Prostate gland (tissue), 2 donors: ENCODE measurements at places on chromosomes 3 and 15. TPM values are rescaled to one million over a fixed set of nuclear protein-coding genes. Genes with fewer than 3 reads are reported as not detected.

GRCh38 chr3:173732237-173732636 is 334.7 kb downstream of the NLGN1 start:
- no peak overlapping the region for H3K4me3 ChIP-seq
- H3K36me3 ChIP-seq = no peaks in the 10 kb centered on the region
- no peaks in the 10 kb centered on the region for H3K27me3 ChIP-seq
- H3K4me1 ChIP-seq = no peaks in the 10 kb centered on the region

DNA sequence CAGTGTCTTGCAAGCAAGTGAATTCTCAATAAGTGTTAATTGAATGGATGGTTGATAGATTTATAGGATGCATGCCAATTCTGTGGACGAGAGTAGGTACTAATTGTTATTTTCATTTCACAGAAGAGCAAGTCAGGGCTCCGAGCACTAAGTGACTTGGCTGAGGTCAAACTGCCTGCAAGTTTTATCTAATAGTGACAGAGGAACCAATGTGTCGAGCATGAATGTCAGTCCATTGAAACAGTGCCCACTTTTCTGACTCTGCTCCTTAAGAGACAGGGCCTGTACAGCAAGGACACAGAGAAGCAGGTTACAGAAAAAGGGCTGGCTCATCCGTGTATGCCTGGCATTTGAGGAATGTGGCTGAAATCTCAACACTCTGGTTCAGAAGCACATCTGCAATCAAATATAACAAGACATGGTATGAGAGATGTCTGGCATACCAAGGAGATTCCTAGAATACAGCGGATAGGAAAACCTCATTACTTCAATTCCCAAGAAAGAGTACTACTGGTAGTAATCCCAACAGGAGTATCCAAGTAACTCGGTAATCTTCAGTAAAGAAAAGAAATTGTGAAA is 6.0 kb upstream of the B3GNT5 start:
- H3K36me3 ChIP-seq = no peaks in the 10 kb centered on the region
- H3K4me3 ChIP-seq = no peak overlapping the region
- H3K27me3 ChIP-seq = no peaks in the 10 kb centered on the region
- H3K4me1 ChIP-seq = no peaks in the 10 kb centered on the region
- no peak for DNase-seq

GRCh38 chr15:98729446-98730042 is 81.2 kb downstream of the IGF1R start:
- DNase-seq = no peak
- H3K4me3 ChIP-seq = no peak overlapping the region
- no peaks in the 10 kb centered on the region for H3K36me3 ChIP-seq
- H3K4me1 ChIP-seq = peaks cover 28% of the 10 kb centered on the region

- no peaks in the 10 kb centered on the region for H3K27me3 ChIP-seq
- H3K36me3 ChIP-seq = no peaks in the 10 kb centered on the region
- no peaks in the 10 kb centered on the region for H3K4me1 ChIP-seq
- H3K27ac ChIP-seq = no peak overlapping the region
- no peak for DNase-seq
Observed at GRCh38 chr3:15572138-15572537, 29.2 kb downstream of the HACL1 start.

GRCh38 chr15:47890397-47891150 is 173.3 kb downstream of the SEMA6D start:
- no peaks in the 10 kb centered on the region for H3K27me3 ChIP-seq
- no peaks in the 10 kb centered on the region for H3K36me3 ChIP-seq
- DNase-seq = no peak
- H3K27ac ChIP-seq = no peak overlapping the region
- no peak overlapping the region for H3K4me3 ChIP-seq
- no peaks in the 10 kb centered on the region for H3K4me1 ChIP-seq

- H3K4me3 ChIP-seq = no peak overlapping the region
- no peak for DNase-seq
- H3K27ac ChIP-seq = no peak overlapping the region
- H3K27me3 ChIP-seq = no peaks in the 10 kb centered on the region
- H3K4me1 ChIP-seq = no peaks in the 10 kb centered on the region
- no peaks in the 10 kb centered on the region for H3K36me3 ChIP-seq
Observed at GRCh38 chr3:73536336-73536895, 88.3 kb downstream of the PDZRN3 start.

GRCh38 chr3:125602752-125603649 is 7.7 kb upstream of the OSBPL11 start:
- DNase-seq = no peak
- no peaks in the 10 kb centered on the region for H3K27me3 ChIP-seq
- H3K36me3 ChIP-seq = no peaks in the 10 kb centered on the region

DNA sequence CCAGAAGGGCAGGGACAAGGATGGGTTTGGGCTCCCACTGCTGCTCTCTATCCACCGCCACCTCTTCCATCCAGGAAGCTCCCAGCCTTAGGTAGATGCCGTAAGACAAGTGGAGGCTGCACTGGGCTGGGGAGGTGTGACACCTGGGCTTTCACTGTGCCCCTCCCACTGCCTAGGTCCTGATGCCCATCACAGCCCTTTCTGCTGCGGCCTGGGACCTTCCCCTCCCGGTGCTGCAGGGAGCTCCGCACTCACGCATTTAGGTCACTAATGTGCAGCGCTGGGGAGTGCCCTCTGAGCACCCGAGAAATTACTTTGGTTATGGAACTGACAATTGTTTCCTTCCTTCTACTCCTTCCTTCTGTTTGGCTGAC is 850 bp downstream of the LTF start:
- H3K27me3 ChIP-seq = peaks cover 7% of the 10 kb centered on the region
- DNase-seq = no peak
- no peaks in the 10 kb centered on the region for H3K4me1 ChIP-seq
- no peaks in the 10 kb centered on the region for H3K36me3 ChIP-seq
- H3K4me3 ChIP-seq = no peak overlapping the region
- no peak overlapping the region for H3K27ac ChIP-seq

DNA sequence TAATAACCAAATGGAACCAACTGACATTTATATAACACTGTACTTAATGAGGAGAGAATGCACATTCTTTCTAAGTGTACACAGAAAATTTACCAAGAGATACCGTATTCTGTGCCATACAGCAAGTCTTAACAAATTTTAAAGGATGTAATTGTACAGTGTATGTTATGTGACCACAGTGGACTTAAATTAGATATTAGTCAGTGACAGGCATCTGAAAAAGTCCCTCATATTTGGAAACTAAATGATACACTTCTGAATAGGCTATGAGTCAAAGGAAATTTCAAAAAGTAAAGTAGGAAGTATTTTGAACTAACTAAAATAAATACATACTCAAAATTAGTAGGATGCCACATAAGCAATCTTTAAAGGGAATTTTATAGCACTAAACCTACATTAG is 59.6 kb upstream of the P3H2 start:
- H3K4me3 ChIP-seq = no peak overlapping the region
- no peak for DNase-seq
- no peaks in the 10 kb centered on the region for H3K4me1 ChIP-seq
- H3K27ac ChIP-seq = no peak overlapping the region
- H3K36me3 ChIP-seq = no peaks in the 10 kb centered on the region

DNA sequence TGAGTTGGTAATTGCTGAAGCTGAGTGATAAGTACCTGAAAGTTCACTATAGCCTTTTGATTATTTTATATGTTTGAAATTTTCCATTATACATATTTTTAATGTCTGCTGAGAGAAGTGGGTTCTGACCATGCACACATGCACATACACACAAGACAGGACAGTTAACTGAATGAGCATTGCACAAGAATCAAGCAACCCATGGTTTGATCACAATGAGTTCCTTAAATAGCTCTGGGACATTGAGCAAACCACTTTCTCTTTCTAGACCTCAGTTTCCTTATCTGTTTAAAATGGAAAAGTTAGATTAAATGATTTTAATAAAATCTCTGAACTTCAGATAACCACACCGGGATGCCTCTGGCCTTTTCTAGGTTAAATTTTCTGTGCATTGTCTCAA is 26.7 kb downstream of the SNTN start:
- no peak overlapping the region for H3K4me3 ChIP-seq
- H3K27me3 ChIP-seq = no peaks in the 10 kb centered on the region
- no peak overlapping the region for H3K27ac ChIP-seq
- H3K4me1 ChIP-seq = no peaks in the 10 kb centered on the region
- no peaks in the 10 kb centered on the region for H3K36me3 ChIP-seq

GRCh38 chr3:94394885-94395284 is 332.0 kb downstream of the NSUN3 start:
- H3K27ac ChIP-seq = no peak overlapping the region
- H3K36me3 ChIP-seq = no peaks in the 10 kb centered on the region
- no peaks in the 10 kb centered on the region for H3K4me1 ChIP-seq
- no peaks in the 10 kb centered on the region for H3K27me3 ChIP-seq

DNA sequence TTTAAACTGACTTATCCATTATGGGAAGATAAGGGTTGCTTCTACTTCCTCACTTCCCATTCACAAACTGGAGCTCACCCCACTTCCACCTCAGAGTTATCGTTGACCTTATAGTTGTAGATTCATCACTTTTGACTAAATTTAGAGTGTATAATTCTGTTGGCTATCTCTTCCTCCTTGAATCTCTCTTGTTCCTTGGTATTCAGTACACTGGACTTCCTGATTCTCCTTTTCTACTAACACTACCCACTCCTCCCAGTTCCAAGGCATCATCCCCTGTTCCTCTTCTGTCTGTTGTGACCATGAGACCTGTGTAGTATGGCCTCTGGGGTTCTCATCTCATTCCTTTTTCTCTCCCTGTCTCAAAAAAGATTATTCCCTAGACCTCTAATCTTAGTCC is 5.9 kb upstream of the GPR87 start:
- H3K27me3 ChIP-seq = no peaks in the 10 kb centered on the region
- H3K4me1 ChIP-seq = no peaks in the 10 kb centered on the region
- H3K36me3 ChIP-seq = no peaks in the 10 kb centered on the region

DNA sequence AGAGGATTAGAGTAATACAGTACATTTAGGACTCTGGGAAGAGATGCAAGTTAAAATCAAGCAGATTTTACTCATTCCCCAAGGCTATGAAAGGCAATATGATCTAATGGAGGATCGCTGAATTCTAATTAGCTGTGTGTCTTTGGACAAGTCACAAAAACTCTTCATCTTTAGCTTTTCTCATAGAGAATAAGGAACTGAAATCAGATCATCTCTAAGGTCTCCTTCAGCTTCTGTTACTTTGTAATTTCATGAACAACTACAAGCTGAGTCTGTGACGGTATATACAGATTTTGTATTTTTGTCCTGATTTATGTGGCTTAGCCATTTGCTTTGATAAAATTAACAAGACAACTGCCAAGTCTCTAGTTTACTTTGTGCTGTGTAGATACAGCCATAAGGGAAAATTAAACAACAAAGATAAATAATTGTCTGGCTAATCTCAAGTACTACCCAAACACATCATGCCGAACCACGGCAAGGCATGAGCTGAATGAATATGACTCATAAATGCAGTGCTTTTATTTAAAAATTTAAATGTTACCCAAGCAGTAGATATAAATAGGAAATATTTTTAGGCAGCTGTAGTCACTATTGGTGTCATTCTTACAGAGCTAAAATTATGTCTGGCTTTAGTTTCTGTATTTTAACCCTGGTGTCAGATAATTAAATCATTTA is 81.5 kb downstream of the GAP43 start:
- no peaks in the 10 kb centered on the region for H3K36me3 ChIP-seq
- no peaks in the 10 kb centered on the region for H3K4me1 ChIP-seq
- H3K27me3 ChIP-seq = no peaks in the 10 kb centered on the region
- no peak overlapping the region for H3K27ac ChIP-seq
- no peak for DNase-seq

GRCh38 chr15:83970295-83970890 is 265.2 kb upstream of the GOLGA6L4 start:
- H3K4me3 ChIP-seq = no peak overlapping the region
- no peaks in the 10 kb centered on the region for H3K4me1 ChIP-seq
- no peaks in the 10 kb centered on the region for H3K36me3 ChIP-seq
- H3K27ac ChIP-seq = no peak overlapping the region
- no peaks in the 10 kb centered on the region for H3K27me3 ChIP-seq

CASR gene
- total RNA-seq = not detected

SENP7 gene
- 22.7 TPM for total RNA-seq

UROC1 gene
- total RNA-seq = not detected

MAN2C1 gene
- total RNA-seq = 184 TPM

GOLGA6L7 gene
- total RNA-seq = 2.7 TPM

FETUB gene
- total RNA-seq = not detected
